ENCODE measurements at places on chromosomes 1 and 21.
A peak's percentile ranks its signal among the peaks of the same experiment; 100 is the strongest.

- no peak for DNase-seq
Measured at GRCh38 chr21:43343992-43344886, 82.7 kb downstream of the SIK1 start.

DNA sequence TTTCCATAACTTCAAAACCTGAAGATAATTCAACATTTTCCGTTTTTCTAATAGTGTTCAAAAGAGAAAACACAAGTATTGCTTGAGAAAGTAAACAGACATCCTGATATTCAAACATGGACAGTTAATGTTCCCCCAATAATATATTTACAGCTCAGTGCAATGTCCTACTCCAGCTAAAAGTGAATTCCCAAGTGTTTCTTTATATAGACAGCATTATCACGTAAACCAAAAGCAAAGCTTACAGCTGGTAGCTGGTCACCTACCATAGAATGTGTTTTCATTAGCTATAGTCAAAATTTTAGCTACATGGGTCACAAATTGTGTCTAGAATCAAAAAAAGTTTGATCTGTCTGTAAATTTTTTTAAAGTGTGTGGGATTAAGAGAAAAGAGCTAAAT, 34.9 kb downstream of the WLS start:
- no peak for DNase-seq

DNA sequence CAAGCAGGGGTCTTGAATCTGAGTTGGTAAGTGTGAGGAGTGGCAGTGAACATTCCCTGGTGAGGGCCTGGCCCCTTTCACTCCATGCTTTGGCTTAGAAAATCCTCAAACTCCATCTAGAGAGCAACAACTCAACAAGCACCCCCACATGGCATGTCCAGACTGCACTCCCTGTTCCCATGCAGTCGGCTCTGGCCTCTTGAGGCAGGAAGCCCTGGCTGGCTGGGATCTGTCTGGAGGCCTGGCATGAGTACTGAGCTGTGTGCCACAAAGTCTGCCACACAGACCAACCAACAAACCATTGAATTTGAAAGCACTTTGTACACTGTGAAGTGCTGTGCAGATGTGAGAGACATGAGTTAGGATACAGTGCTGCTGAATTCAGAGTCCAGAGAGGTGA, 25.2 kb downstream of the COA7 start:
- DNase-seq, result no peak

GRCh38 chr1:180680558-180681144, 48.8 kb downstream of the XPR1 start:
- no peak for DNase-seq

- no peak for DNase-seq
Measured at GRCh38 chr1:55747408-55747841, 532.3 kb upstream of the USP24 start.

- DNase-seq, result no peak
Measured at GRCh38 chr1:37636435-37636834, 1.7 kb upstream of the RSPO1 start.

- no peak for DNase-seq
Measured at GRCh38 chr1:104132382-104132973, 382.8 kb downstream of the AMY1C start.

- peak; percentile 35 for DNase-seq
Measured at GRCh38 chr1:33599516-33600115, 127.2 kb downstream of the ZSCAN20 start.

GRCh38 chr1:54247863-54248515, 48.0 kb downstream of the MRPL37 start:
- no peak for DNase-seq

GRCh38 chr1:91833946-91834345, 52.0 kb downstream of the TGFBR3 start:
- no peak for DNase-seq

- no peak for DNase-seq
Measured at GRCh38 chr1:111937147-111937725, 52.2 kb downstream of the KCND3 start.

GRCh38 chr1:12069623-12070244, 6.6 kb downstream of the TNFRSF8 start:
- DNase-seq, result no peak

GRCh38 chr21:45998276-45998701, 16.7 kb downstream of the COL6A1 start:
- no peak for DNase-seq

- no peak for DNase-seq
Measured at GRCh38 chr1:15762546-15762945, 4.0 kb downstream of the FBLIM1 start.

GRCh38 chr1:1101503-1101902, 14.4 kb downstream of the C1orf159 start:
- DNase-seq, result no peak

DNA sequence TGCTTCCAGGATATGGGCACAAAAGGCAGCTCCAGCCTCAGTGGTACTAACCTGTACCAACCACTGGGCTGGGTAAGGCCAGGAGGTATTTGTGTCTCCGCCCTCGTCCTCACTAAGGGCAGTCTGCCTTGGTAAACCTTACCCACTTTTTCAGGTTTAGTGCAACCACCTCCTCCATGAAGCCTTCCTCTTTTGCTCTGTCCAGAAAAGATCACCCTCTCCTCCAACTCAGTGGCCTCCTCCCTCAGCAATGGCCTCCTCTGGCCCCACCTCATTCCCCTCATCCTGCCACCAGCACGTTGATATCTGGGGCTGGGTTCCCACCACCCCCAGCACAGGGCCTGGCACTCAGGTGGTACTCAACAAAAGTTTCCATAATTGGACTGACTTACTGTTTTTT, 161.5 kb downstream of the GRIK3 start:
- DNase-seq, result no peak

All from SIG-M5 (cell line).